ENCODE measurements at places on chromosomes 3 and 15.
A peak's percentile ranks its signal among the peaks of the same experiment; 100 is the strongest.

GRCh38 chr3:159473206-159473605 lies 515.4 kb upstream of the IL12A start:
- DNase-seq: no peak

DNA sequence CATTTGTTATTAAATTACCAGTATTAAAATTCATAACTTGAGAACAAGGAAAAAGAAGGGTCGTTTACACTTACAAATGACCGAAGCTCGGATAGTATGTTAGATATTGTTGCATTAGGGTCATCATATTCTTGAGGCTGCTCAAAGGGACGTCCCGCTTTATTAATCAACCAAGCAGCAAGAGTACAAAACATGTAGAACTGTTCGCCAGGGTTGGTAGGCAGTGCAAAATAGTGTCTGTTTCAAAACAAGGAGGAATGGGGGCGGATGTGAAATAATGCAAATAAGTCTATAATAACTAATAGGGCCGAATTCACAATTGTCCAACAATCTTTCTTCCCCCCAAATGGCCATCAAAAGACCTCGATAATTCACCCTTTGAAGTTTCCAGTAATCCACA lies 2.9 kb downstream of the IFT57 start:
- DNase-seq: no peak

GRCh38 chr3:25944329-25944728 lies 154.4 kb downstream of the OXSM start:
- no peak for DNase-seq

- DNase-seq: no peak
Measured at GRCh38 chr3:40827226-40827625, 302.5 kb downstream of the ZNF621 start.

DNA sequence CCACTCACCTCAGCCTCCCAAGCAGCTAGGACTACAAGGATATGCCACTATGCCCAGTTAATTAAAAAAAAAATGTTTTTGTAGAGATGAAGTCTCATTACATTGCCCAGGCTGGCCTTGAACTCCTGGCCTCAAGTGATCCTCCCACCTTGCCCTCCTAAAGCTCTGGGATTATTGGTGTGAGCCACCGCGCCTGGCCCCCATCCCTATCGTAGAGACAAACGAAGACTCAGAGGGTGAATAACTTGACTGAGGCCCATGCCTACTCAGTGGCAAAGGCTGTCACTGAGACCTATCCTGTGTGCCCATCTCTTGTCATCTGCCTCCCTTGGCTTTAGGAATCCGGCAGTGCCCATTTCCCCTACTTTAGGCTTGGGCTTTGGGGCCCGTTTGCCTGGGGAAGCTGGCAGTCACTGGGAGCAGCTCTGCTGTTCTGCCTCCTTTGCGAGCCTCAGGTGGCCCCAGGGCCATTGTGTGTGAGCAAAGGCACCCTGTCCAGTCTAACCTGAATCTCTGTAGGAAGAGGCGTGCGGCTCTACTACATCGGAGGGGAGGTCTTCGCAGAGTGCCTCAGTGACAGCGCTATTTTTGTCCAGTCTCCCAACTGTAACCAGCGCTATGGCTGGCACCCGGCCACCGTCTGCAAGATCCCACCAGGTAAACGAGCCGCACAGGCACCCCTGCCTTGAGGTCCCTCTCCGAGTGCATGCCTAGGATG lies 70.1 kb downstream of the AAGAB start:
- DNase-seq: no peak

- DNase-seq: no peak
Measured at GRCh38 chr15:74531144-74531811, 9.7 kb upstream of the ARID3B start.

DNA sequence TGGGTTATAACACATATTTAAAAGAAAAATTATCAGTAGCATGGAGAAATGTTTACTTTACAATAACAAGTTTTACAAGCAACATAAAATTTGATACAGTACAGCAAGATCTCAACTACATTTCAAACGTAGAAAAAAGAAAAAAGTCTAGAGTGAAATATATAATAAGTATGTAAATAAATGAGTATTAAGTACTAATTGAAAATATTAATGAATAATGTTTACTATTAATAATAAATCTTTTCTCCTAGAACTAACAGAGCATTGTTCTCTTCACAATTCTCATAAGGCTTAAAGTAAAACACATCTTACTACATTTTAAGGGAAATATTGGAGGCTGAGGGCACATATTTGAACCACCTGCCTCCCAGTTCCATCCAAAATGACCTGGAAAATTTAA lies 72.1 kb downstream of the TMEM212 start:
- no peak for DNase-seq

DNA sequence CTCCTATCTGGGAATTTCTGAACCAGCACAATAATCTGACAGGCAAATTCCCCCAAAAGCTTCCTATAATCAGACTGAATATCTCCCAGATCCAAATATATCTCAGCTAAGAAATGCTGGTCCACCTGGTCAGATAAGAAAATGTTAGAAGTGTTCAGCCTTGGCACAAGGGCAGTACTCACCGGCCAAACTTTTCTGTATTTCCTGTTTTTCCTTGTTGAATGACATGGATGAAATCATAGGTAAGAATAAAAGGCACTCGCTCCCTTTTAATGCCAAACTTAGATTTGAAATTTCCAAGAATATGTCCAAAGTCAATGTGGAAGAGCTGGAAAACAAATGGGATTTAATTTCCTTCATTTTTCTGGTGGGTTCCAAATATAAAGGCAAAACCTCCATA lies 48.9 kb downstream of the FAIM start:
- DNase-seq: no peak

DNA sequence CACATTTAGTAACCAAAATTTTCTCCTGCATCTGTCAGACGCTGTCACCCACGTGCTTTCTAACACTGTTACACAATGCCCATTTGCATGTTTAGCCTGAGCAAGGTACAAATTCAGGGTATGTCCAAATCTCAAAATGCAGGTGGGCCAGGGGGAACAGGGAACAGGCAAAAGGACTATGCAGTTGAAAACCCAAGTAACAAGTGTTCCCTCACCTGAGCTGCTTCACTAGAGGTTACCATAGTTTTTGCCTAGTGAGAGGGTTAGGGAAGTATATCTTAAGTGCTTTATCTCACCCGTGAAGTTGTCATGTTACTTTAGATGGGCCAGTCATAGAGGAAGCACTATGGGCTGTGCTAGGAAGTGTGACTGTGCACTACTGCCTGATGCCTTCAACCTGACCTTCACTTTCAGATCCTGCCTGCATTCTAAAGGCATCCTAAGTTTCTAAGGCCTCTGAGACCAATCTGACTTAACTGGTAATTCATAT lies 6.0 kb upstream of the TMEM87A start:
- no peak for DNase-seq

DNA sequence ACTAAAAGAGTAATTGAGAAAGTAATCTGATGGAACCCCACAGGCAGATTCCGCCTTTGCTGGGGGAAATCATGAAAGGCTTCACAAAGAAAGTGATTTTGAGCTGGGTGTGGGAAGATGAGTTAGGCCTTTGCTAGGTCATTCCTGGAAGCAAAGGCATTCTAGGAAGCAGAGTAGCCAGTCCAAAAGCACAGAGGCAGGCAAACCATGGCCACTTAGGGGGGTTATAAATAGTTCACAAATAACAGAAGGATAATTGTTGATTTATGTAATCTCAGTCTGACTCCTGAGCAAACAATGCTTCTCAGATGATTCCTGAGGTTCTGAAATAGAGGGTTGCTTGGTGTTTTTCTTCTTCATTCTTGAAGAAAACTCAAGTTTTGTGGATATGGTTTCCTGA lies 576.3 kb downstream of the NTRK3 start:
- no peak for DNase-seq

GRCh38 chr3:120569222-120570057 lies 26.7 kb upstream of the NDUFB4 start:
- no peak for DNase-seq

DNA sequence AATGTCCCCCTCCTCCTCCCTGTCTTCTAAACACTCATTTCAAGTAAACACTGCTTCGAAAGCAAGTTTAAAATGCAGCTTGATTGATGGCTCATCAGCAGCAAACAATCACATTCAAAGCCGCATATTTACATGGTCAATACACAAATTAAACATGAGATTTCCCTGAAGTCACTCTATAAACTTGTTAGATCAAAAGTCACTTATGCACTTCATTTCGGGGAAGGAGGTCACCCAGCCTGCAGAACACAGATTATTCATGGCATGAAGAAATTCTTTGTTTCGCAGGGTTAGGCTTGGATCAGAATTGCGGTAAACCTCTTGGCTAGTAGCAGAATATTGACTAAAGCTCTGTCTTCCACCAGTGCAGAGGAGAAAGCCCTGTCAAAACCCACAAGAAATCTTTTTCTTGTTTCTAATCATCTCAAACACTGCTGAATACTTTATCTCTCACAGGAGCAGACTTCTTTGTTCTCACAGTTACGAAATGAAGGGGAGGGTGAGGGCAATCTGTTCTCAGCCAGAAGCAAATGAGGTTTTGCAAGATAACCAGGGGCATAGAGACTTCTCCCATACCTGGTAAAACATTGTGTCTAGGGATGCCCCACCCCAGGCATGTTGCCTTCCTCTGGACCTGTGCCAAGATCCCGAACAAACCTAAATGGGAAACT lies 133.3 kb upstream of the CHL1 start:
- DNase-seq: no peak

DNA sequence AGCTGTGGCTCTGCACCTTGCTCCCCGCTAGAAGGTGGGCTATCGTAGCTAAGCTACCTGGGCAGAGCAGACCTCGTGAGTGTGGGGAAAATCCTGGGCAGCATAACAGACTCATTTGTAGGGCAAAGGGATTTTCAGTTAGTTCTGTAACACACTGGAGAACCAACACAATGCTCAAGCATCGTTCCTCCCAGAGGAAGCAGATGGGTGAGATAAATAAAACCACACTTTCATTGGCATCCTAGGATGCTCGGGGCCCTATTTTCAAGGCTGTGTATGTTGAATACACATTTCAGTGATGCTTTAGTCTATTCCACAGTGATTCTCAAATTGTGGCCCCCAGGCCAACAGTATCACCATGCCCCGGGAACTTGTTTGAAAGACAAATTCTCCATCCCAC lies 20.0 kb downstream of the LIPC start:
- DNase-seq: no peak

GRCh38 chr3:161576311-161576710 lies 79.7 kb downstream of the OTOL1 start:
- no peak for DNase-seq

DNA sequence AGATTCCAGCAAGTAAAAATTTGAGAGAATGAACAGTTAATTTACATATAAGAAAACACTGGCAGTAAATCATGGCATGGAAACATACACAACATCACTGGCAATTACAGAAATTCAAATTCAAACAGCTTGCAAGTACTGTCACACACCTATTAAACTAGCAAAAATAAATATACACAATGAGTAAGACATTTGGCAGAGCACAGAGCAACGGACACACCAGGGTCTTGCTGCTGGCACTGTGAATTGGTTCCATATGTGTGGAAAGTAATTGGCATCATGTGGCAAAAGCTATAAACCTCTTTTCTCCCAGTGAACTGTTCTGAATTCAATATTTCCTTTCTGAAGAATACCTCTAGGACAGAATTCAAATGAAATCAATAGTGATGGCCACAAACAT lies 78.3 kb downstream of the LRRK1 start:
- DNase-seq: peak; percentile 11

DNA sequence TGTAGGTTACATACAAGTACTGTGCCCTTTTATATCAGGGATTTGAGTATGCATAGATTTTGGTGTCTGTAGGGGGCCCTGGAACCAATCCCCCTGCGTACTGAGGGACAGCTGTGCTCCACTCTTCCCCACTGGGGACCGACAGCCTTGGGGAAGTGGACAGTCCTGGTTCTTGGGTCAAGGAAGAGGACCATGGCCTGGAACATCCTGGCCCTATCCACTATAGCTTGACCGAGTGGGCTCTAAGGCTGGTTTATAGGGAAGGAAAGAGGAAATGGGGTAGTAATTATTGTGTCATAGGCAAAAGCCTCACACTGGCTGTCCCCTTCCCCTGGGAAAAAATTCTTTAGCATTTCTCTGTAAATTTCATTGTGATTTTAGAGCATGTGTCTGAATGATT lies 49.5 kb downstream of the CRTC3 start:
- DNase-seq: no peak

- no peak for DNase-seq
Measured at GRCh38 chr3:152550284-152550683, 281.6 kb downstream of the MBNL1 start.

- no peak for DNase-seq
Measured at GRCh38 chr15:96274698-96275097, 55.8 kb upstream of the NR2F2 start.

GRCh38 chr3:156705761-156706616 lies 31.6 kb downstream of the TIPARP start:
- no peak for DNase-seq

GRCh38 chr3:45137656-45138181 lies 8.5 kb downstream of the CDCP1 start:
- no peak for DNase-seq

DNA sequence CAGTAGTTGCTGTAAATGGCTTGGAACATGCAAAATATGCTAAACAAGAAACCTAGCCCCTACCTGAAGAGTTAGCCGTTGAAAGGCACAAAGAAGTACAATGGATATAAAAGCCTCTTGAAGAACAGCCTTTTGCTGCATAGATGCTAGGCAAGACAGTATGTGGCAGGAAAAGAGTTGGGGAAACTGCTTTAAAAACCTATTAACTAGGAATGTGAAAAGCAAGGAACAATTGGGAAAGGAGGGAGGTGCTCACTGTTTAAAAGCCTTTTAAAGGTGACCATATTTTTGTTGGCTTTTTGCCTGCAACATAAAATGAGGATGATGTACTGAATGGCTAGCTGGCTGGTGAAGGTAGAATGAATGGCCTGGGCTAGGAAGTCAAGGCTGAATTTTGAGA lies 24.5 kb upstream of the SOX2 start:
- no peak for DNase-seq

DNA sequence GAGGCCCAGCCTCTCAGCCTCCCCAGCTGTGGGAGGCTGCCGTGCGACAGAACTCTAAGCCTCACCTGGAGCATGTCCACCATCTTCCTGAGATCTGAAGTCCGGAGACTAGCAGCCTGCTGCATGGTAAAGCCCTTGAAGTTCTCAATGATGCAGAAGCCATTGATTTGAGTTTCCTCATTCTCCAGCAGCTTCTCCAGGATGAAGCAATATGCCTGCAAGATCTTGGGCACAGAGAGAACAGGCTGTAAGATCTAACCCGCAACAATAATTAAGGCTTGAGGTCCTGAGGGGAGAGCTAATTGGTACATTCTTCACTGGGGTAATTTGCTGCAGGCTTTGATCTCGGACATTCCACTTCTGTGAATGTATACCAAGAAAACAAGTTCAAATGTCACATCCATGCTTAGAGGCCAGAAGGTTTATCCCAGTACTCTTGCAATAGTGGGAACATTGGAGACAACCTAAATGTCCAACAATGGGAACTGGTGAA lies 9.7 kb downstream of the RLBP1 start:
- DNase-seq: no peak

- DNase-seq: no peak
Measured at GRCh38 chr3:157166561-157166960, 6.6 kb upstream of the CCNL1 start.
